RCC 7860 (cell line): ENCODE measurements at places on chromosomes 5 and 9.
A peak's percentile ranks its signal among the peaks of the same experiment; 100 is the strongest.

GRCh38 chr5:158198636-158199035 lies 339.7 kb upstream of the CLINT1 start:
- DNase-seq, result no peak

DNA sequence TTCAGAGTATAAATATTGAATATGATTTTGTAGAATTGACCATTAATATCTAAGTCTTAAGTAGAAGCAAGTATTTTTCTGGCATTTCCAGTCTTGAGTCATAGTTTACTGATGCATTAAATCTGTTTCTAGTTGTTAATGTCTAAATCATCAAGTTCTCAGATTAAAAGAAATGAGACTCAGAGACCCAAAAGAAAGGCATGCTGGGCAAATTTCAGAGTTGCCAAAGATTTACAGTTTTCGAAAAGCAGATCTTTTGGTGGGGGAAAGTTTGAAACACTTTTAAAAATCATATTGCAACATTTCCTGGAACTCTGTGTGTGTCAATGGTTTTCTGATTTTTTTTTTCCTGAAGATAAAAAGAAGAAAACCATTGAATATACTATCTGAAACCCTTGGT lies 60.9 kb downstream of the ANKRD55 start:
- DNase-seq, result no peak

GRCh38 chr9:76810377-76810957 lies 46.2 kb downstream of the PCA3 start:
- DNase-seq, result peak; percentile 54

GRCh38 chr9:27292659-27293405 lies 4.1 kb downstream of the EQTN start:
- no peak for DNase-seq

GRCh38 chr9:110979636-110980035 lies 58.6 kb downstream of the LPAR1 start:
- no peak for DNase-seq

- no peak for DNase-seq
These were observed 352.7 kb downstream of the ZNF608 start for GRCh38 chr5:124393584-124394379.

GRCh38 chr9:16039988-16040761 lies 487.3 kb downstream of the CCDC171 start:
- DNase-seq, result no peak

GRCh38 chr5:89374818-89375521 lies 492.0 kb upstream of the MEF2C start:
- DNase-seq, result no peak

- DNase-seq, result no peak
These were observed 219.0 kb upstream of the EDIL3 start for GRCh38 chr5:84603568-84604185.

GRCh38 chr5:17182494-17182893 lies 34.9 kb upstream of the BASP1 start:
- DNase-seq, result peak; percentile 60

DNA sequence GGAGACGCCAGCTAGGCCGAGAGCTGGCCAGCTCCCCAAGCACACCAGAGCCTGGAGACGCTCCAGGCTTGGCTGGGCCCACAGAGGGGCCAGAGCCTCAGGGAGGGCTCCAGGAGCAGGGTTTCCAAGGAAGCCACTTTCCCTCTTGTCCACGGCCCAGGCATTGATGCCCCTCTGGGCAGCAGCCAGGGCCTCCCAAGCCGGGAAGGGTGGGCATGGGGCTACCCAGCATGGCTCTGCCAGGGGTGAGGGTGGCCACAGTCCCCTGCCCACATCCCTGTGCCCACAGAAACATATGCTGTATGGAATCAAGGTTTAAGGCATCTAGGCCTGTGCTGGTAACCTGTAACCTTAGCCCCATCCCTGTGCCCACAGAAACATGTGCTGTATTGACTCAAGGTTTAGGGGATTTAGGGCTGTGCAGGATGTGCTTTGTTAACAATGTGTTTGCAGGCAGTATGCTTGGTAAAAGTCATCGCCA lies 1.5 kb upstream of the DPP7 start:
- DNase-seq, result no peak

- no peak for DNase-seq
These were observed 159.7 kb upstream of the SNX2 start for GRCh38 chr5:122615146-122615545.

DNA sequence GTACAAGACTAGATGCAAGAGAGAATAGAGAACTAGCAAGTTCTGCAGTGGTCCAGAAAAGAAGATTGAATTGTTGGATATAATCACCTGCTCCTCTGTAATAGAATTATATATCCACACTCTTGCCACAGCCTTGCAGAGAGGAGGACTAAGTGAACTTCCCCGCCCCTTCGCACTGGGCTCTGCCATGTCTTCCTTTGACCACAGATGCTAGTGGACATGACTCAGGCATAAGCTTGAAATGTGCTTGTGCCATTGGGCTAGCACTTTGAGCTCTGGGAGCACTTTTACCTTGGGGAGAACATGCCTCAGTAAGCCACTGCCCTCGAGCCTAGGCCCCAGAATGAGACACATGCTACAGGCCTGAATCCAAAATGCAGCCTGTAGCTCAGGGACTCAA lies 113.5 kb upstream of the RASA1 start:
- no peak for DNase-seq

- DNase-seq, result no peak
These were observed 4.5 kb downstream of the PRRX2 start for GRCh38 chr9:129669946-129670345.

- no peak for DNase-seq
These were observed 11.3 kb downstream of the PROP1 start for GRCh38 chr5:177984584-177985206.

DNA sequence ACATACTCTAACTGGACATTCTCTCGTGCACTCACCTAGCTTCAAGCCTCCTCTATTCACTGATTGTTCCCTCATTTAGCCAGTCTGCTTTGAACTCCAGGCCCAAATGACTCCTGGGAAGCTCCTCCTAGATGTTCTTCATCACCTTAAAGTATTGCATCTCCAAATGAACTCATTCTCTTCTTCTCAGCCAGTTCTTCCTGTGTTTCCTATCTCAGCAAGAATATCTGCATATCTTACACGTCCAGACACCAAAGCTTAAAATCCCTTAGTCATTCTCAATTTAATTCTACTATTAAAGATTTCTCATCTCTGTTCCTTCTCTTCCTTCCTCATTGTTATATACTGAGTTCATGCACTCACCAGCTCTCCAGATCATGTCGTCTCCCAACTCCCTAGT lies 118.6 kb upstream of the DAB2 start:
- no peak for DNase-seq

DNA sequence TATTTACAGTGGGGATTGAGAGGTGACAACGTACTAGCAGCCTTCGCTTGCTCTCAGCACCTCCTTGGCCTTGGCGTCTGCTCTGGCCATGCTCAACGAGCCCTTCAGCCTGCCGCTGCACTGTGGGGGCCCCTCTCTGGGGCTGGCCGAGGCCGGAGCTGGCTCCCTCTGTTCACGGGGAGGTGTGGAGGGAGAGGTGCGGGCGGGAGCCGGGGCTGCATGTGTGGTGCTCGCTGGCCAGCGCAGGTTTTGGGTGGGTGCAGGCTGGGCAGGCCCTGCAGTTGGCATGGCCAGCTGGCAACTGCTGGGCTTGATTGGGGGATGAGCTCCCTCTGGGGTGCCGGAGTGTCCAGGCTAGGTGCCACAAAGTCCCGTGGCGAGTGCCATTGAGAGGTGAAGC lies 5.8 kb upstream of the DMRTA1 start:
- no peak for DNase-seq

DNA sequence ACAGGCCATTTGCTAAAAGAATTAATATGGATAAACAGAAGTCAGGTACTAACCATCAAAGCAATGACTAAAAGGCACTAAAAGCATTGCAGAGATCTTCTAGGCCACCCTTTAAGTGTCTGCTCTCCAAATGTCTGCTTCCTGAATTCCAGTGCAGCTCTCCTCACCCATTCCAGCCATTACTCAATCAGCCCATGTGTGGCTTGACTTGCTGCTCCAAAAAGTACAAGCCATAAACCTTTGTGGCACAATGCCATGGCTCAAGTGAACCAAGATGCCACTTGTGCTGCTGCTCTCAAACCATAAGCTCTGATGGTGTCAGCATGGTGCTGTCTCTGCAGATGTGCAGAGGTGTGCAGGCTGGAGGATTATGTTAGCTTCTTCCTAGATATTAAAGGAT lies 290.2 kb upstream of the POU5F2 start:
- DNase-seq, result no peak

GRCh38 chr5:155254399-155254798 lies 240.8 kb downstream of the KIF4B start:
- DNase-seq, result no peak

- DNase-seq, result no peak
These were observed 29.5 kb downstream of the CAAP1 start for GRCh38 chr9:26863074-26863473.

- no peak for DNase-seq
These were observed 33.7 kb upstream of the TAS2R1 start for GRCh38 chr5:9663891-9664290.

- no peak for DNase-seq
These were observed 151.1 kb upstream of the HAPLN1 start for GRCh38 chr5:83871533-83872395.

- no peak for DNase-seq
These were observed 68.0 kb upstream of the TBC1D9B start for GRCh38 chr5:179975713-179976134.
